ENCODE measurements at places on chromosomes 7 and 10.

- DNase-seq, result no peak
Measured at GRCh38 chr7:143485500-143485899, 7.8 kb downstream of the TAS2R41 start.

GRCh38 chr7:136870866-136871487 lies 2.5 kb downstream of the CHRM2 start:
- DNase-seq, result no peak

- DNase-seq, result no peak
Measured at GRCh38 chr10:132186488-132187429, at the start of gene DPYSL4. Gene DPYSL4 (plus strand): TSS chr10:132186948. CDS start chr10:132187064, 116 bp downstream.

DNA sequence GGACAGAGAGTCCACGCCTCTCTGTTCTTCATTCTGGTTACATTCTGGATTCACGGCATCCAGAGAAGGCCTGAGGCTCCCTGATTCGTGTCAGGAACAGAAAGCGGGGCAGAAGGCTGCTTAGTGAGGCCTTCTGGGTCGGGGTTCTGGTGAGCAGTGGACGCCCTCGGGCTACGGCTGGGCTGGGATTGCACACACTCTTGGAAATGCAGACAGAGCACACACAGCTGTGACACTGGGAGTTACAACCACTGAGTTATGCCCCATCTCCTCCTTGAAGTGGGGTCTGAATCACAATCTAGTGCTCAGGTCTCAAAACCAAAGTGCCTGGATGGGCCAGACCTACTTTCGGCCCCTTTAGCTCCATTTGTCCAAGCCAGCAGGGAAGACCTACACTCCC lies 156.9 kb upstream of the GDF10 start:
- no peak for DNase-seq

- no peak for DNase-seq
Measured at GRCh38 chr7:44541028-44541869, at the start of gene NPC1L1. Gene NPC1L1 (minus strand): TSS chr7:44541330. CDS start chr7:44541259, 71 bp downstream.

- peak; percentile 97 for DNase-seq
Measured at GRCh38 chr10:71638064-71638821, 81.3 kb downstream of the C10orf105 start.

GRCh38 chr10:21195252-21195651 lies 298.1 kb upstream of the NEBL start:
- DNase-seq, result peak; percentile 33

- no peak for DNase-seq
Measured at GRCh38 chr7:33669251-33669670, 236.1 kb upstream of the BMPER start.

GRCh38 chr7:34096198-34096651 lies 190.9 kb downstream of the BMPER start:
- no peak for DNase-seq

GRCh38 chr7:124152859-124153692 lies 120.2 kb upstream of the TMEM229A start:
- peak; percentile 58 for DNase-seq

DNA sequence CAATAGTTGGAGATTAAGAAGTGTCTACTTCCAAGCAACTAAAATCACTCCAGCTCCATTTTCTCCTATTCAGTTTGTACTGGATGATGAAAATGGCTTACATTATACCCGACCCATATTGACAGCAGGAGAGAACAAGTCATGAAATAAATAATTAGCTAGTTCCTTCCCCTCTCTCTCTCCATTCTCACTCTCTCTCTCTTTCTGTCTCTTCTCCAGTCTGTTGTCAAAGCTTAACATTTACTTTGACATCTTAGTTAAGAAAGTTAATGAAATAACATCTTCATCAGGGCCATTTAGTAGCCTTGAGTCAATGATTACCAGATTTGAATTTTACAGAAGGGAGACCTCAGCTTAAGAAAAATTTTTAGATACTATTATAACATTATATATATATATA lies 138.5 kb downstream of the ARID5B start:
- DNase-seq, result no peak

DNA sequence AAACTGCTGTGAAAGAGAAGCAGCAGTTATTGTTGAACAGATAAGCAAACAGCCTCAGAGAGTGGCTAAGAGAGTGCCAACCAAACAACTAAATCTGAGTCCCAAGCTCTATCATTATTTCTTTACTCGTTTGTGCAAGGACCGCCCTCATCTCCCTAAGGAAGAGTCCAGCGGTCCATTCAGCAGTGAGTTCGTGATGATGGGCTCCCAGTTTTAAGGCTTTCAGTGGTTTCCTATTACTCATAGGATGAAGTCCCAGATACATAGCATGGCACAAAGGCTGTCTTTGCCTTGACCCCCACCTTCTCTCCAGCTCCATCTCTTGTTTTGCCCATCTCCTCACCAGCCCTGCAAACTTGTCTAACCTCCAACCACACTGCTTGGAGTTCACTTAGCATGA lies 24.3 kb upstream of the PDE1C start:
- no peak for DNase-seq

DNA sequence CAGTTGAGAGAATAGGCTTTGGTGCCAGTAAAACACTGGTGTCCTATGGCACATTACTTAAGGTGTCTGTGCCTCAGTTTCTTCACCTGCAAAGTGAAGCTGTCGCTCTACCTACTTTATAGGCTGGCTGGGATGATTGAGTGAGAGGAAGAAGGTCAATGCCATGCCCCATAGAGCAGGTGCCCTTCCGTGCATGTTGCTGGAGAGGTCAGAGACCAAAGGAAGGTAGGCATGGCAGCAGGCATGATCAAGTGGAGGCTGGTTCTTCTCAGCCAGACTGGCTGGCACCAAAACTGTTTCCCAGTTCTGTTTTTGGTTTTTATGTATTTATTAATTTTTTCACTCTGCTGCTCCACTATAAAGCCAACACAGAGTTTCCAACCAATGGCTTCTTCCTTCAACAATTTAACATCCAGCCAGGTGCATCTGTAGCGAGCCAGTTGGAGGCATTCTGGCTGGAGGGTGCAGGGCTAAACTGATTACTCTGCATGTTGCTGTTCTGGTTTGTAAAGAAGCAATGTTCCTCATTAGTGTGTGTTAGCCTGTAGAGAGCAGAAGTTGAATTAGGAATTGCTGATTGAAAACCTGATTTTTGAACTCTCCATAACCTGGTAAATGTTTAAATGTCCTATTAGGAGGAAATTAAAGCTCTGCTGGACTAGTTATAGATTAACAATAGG lies 144.3 kb upstream of the TNS3 start:
- no peak for DNase-seq
